Breast epithelium (tissue), 4 donors: ENCODE measurements at places on chromosomes 3 and 15. TPM values are rescaled to one million over a fixed set of nuclear protein-coding genes. Genes with fewer than 3 reads are reported as not detected.

DNA sequence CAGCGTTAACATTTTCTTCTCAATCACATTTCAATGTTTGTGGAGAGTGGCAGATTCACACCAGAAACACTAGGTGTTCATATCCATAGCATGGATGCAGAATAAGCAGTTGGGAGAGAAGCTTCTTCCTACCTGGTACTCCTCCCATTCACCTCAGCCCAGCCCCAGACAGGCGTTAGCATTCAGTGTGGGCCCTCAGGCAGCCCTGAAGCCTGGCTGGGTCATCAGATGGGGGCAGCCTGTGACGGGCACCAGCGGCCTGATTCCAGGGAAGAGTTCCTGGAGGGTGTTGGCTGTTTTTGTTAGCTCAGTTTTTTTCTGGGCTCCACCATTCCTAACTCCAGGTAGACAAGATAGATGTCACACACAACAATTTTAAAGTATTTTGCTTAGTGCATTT lies 31.1 kb downstream of the APH1B start:
- no peak for DNase-seq

- no peak for DNase-seq
Observed at GRCh38 chr15:94247789-94248638, 16.7 kb downstream of the MCTP2 start.

DNA sequence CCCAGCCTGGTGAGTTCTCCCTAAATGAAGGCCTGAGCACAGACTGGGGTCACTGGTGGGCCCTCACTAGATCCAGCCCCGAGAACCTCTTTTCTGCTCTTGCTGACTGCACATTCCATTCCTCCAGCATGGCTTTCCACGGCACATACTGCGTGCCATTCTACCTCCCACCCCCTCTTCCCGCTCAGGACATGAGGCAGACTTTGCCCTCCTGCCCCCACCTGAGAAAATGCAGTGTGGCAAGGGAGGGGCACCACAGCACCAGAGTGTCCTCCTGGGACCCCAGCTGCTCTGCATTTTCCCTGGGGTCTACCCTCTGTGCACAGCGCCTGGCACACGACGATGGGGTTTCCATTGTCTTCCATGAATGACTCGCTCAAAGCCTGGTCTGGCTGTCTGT lies 6.1 kb upstream of the SLCO2A1 start:
- DNase-seq, result no peak

DNA sequence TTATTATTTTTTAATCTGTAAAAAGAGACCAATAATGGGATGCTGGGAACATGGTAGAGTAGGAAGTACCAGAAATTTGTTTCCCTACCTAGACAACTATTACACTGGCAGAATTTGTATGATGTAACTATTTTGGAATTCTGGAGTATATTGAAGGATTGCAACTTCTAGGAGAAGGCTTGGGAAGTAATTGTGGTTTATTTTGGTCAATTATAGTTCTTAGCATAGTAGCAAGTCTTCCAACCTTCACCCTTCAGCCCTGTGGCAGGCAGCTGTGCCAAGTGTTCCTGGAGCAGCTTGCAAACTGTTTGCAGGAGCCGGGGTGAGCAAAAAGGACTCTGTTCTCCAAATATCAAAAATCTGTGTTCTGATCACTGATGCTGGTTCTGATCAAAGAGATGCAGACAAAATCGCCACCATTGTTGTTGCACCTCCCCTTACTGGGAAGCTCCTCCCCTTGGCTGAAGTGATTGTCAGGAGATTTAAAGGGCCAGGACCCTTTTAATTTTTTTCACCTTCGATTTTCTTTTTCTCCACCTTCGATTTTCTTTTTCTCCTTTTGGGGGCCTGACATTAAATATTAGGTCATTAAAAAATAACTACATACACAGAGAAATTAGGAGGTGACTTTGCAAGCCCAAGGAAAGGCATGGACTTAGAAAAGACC lies 363.3 kb downstream of the SLC9A9 start:
- no peak for DNase-seq

- DNase-seq, result no peak
Observed at GRCh38 chr15:92921215-92922131, 21.3 kb downstream of the CHD2 start.

DNA sequence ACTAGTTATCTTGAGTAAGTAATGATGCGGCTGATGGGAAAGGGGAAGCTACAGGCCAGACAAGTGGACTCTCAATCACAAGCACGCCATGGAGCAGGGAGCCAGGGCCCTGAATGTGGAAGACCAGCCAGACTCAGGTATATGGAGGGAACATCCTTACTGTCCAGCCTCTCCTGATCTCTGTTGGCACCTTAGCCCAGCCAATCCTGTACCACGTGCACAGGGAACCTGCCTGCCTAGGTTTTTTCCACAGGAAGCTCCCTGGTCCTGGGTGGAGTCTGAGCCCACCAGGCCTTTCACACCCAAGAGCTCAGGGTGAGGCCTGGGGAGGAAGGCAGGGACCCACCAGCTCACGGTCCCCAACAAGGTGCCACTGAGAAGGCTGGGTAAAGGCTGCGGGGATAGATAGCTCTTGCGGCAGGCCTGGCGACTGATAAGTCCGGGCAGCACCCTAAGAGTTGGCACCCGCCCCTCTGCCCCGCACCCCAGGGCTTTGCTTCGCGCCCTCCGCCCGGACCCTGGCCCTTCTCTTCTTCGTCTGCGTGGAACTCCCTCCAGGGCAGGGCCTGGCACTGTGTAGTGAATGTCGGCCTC lies 933 bp upstream of the APEH start:
- DNase-seq, result no peak

- no peak for DNase-seq
Observed at GRCh38 chr3:103924544-103924943, 1442.2 kb upstream of the ALCAM start.

DNA sequence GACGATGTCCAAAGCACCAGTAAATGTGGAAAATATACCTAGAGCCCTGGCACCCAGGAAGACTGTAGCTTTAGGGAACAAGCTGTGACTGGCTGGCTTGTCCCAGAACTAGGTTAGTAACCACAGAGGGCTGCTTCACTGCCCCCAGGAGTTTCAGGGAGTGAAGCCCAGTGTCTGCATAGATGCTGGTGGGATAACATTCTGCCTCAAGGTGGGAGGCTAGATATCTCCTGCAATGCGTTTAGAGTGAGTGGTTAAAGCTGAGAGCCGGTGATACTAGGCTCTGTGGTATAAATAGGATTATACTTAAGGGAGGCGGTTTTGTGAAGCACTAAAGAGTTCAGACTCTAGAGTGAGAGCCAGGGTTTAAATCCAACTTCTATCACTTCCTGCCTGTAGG lies 11.7 kb upstream of the CP start:
- no peak for DNase-seq

GRCh38 chr3:14810070-14810791 lies 8.5 kb upstream of the FGD5 start:
- no peak for DNase-seq

DNA sequence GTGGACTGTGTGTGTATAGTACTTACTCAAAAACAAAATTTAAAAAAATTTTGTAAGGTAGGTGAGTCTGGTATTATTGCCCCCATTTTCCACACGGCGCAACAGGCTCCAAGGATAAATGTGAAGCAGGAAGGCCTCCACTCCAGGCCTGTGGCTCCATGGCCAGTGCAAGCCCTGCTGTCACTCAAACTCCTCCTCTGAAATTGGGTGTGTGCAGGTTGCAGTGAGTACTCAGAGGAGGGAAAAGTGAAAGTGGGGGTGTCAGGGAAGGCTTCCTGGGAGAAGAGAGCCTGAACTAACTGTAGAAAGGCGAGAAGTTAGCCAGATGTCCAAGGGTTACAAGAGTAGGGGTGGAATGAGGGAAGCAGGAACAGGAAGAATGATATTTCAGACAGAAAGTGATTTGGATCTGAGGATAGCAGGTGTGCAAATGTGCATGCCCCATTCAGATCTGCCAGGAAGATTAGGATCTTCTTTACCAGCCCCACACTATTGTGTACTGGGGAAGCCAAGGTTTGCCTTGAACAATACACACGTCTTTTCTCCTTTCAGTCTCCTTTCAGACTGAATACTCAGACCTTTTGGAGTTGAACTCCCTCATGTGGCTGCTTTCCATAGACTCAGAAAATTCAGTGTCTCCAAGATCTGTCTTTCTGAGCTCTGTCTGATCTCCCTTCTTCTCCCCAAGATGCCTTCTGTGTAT lies 48.7 kb upstream of the RYK start:
- no peak for DNase-seq

GRCh38 chr3:42302924-42303634 lies 37.1 kb upstream of the CCK start:
- DNase-seq, result no peak

DNA sequence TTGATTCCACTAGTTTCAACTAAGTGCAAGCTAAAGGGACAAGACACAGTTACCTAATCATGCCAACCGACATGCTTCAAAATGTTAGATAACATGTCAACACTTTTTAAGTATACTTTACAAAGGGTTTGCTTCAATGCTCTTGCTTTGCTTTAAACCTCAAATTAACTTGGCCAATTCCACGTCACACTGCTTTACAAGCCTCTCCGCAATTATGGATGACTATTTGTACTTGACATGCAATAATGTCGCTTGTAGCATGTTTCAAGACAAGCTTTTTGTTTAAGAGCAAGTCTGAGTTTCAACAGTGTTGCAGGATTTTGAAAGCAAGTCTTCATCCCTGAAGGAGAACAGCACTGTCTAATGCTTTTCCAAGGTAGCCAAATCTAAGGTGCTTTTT lies 86.9 kb downstream of the CNTN3 start:
- no peak for DNase-seq

DNA sequence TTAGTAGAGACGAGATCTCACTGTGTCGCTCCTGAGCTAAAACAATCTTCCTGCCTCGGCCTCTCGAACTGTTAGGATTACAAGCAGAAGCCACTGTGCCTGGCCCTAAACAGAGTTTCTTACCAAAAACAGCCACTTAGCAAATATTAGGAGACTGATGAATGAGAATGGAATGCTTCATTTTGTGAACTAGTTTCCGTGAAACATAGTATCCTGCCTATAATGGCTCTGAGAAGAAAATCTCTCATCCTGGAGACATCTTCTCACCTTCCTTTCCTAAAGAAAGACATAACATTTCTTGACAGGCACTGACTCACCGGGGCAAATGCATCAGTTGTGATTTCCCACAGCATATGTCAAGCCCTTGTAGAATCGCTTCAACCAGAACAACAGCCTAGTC lies 44.9 kb downstream of the GJD2 start:
- no peak for DNase-seq

- no peak for DNase-seq
Observed at GRCh38 chr15:79185199-79185598, 94.6 kb upstream of the RASGRF1 start.

GRCh38 chr15:41024131-41024530 lies 70.9 kb downstream of the CHAC1 start:
- no peak for DNase-seq

- DNase-seq, result no peak
Observed at GRCh38 chr15:58190419-58190818, 52.2 kb downstream of the AQP9 start.

MELTF gene
- total RNA-seq, result 10.2 TPM

MASP1 gene
- total RNA-seq, result 1.3 TPM

ZNF385D gene
- total RNA-seq, result 3.8 TPM

STRIT1 gene
- 0.32 TPM for total RNA-seq

CCR9 gene
- total RNA-seq, result not detected

CLDN16 gene
- total RNA-seq, result not detected

ADAMTSL3 gene
- total RNA-seq, result 1.8 TPM

NEK10 gene
- 48.4 TPM for total RNA-seq

ACTL6A gene
- 37.1 TPM for total RNA-seq

STARD9 gene
- 27.9 TPM for total RNA-seq

FETUB gene
- total RNA-seq, result not detected

SERPINI2 gene
- not detected for total RNA-seq

TLR9 gene
- total RNA-seq, result not detected

USP13 gene
- total RNA-seq, result 11.4 TPM
